ENCODE measurements at places on chromosomes 2 and 18. TPM values are rescaled to one million over a fixed set of nuclear protein-coding genes. Genes with fewer than 3 reads are reported as not detected.

DNA sequence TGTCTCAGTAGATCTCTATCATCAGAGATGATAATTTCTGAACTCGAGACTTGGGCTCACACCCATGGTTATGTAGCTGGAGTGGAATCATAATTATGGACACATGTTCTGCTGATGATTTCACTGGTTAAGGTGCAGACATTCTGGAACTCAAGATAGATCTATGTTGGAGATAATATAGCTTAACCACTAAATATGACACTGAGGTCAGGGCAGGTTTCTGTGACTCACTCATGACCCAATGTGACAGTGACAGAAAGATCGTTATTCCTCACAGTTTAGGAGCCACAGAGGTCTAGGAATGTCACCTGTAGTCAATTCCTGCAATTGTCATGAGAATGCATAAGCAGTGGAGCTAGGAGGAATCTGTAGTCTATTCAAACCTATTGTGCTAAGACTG, 828.6 kb downstream of the TRIB2 start:
- no peak for DNase-seq

The PLEKHB2 gene
- total RNA-seq, result 164 TPM

- DNase-seq, result no peak
Observed at GRCh38 chr2:237693291-237693994, 66.1 kb downstream of the LRRFIP1 start.

DNA sequence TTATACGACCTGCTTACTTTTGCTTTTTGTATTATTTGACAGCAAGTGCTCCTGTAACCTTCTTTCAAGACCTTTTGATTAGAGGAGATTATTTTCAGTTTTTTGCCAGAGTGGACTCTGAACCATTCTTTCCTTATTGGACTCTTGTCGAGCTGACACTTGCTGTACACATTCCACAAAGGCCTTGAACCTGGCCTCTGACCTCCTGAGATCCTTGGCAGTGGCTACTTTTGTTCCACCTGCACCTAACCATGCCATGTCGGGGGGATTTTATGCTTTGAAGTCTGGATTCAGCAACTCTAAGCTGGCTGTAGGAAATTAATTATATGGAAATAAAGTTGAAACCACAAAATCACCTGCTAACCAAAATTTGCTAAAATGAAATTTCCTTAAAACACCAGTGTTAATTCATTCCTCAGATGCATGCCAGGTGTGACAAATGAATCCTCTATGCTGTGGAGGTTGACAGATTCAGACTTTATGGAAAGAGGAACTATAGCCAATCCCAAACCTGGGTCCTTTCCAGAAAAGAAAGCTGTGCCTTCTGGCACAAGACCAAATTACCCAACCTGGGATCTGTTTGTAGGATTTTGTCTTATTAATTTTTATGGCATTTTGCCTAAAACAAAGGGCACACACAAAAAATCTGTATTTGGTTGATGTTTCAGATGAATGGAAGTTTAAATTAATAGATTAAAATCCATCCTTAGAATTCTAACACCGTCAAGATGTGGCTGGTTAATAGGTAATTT, 110.4 kb downstream of the CDC42EP3 start:
- no peak for DNase-seq

GRCh38 chr2:212595036-212595654, 56.5 kb upstream of the ERBB4 start:
- DNase-seq, result no peak

- no peak for DNase-seq
Observed at GRCh38 chr2:219702796-219703545, 75.5 kb downstream of the SLC4A3 start.

- DNase-seq, result no peak
Observed at GRCh38 chr2:143524559-143525401, 395.6 kb downstream of the ARHGAP15 start.

The ATP8B1 gene
- total RNA-seq, result 108 TPM

DNA sequence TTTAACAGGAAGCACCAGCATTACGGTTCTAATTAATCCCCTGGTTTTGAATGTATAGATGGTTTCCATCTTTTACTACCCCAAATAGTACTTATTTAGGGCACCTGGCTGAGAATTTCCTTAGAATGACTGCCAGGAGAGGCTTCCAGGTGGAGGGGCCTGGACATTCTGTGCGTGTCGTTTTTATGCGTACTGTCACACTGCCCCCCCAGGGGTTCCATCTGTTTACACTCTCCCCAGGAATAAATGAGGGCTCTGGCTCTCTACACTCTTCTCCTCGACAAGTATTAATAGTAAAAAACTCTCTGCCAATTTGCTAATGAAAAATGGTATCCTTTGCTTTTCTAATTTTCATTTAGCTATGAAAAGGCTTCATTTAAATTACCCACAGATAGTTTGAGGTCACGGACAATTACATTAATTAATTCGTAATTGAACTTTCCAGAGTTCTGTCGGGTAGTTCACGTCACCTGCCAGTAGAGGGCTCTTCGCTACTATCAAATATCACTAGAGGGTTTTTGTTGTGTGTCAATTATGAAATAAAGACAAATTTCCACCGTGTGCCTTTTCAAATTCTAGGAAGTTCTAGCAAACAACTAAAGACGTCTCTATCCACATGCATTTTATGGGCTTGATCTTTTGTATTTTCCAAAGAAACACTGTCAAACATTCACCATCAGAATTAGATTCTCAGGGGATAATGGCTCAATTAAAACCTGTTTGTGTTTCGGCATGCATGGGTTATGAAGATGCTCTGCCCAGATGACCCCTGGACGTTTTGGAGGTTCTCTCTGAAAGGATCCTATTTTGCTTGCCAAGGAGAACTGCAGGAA, 88.8 kb upstream of the ASB18 start:
- peak; percentile 10 for DNase-seq

DNA sequence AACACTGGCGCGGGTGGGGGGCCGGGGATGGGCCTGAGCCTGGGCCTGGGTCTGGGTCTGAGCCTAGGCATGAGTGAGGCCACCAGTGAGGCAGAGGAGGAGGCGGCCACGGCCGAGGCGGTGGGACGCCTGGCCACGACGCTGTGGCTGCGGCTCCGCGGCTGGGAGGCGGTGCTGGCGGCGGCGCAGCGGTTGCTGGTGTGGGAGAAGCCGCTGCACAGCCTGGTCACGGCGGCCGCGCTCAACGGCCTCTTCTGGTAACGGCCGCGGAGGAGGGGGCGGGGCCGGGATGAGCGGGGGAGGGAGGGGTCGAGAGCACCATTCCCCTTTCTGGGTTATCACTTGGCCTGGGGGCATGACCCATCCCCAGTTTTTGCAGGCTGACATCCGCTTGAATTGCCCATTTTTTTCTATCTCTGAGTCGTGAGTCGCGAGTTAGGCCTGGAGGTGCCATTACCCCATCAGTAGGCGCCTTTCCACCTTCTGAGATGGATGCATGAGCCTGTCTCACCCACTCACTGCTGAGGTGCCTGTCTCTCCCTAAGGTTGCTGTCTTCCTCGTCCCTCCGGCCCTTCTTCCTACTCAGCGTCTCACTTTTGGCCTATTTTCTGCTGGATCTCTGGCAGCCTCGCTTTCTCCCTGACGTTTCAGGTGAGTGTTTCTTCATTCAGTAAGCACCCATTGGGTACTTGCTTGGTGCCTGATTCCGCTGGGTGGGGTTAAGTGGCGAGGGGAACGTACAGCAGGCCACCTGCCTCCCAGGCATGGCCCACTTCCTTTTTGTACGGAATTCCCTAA, 501 bp downstream of the RETREG2 start:
- DNase-seq, result no peak

GRCh38 chr2:238345297-238345968, 25.1 kb downstream of the TRAF3IP1 start:
- no peak for DNase-seq

DNA sequence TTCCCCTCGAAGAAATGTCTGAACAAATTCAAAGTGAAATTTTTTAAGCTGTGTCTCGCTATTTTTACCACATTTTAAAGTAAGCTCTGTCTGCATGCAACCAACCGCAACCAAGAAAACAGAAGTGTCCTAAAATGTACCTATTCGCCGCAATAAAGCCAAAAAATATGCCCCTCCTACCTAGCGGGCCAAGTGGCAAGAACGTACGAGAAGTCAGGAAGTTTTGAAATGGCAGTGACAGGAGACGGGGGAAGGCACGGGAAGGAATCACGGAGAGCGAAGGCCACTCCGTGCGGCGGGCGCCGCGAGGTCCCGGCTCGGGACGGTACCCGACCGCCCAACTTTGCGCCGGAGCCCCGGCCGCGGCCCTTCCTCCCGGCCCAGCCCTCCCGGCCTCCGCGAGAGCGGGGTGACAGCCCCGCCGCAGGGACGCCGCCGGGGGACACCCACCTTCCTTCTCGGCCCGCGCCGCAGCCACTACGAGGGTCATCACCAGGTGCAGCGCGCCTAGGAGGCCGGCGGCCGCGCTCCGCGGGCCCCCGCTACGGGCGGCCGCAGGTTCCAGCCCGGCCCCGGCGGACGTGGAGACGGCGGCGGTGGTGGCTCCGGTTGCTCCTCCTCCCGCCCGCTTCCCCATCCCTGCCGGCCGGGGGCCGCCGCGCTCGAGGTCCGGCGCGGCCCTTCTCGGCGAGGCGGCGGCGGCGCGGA, 568 bp downstream of the TMEM131 start:
- DNase-seq, result no peak

- no peak for DNase-seq
Observed at GRCh38 chr2:172087207-172087779, 2.0 kb downstream of the DLX1 start.

GRCh38 chr2:177397481-177398289, 5.1 kb downstream of the AGPS start:
- no peak for DNase-seq

DNA sequence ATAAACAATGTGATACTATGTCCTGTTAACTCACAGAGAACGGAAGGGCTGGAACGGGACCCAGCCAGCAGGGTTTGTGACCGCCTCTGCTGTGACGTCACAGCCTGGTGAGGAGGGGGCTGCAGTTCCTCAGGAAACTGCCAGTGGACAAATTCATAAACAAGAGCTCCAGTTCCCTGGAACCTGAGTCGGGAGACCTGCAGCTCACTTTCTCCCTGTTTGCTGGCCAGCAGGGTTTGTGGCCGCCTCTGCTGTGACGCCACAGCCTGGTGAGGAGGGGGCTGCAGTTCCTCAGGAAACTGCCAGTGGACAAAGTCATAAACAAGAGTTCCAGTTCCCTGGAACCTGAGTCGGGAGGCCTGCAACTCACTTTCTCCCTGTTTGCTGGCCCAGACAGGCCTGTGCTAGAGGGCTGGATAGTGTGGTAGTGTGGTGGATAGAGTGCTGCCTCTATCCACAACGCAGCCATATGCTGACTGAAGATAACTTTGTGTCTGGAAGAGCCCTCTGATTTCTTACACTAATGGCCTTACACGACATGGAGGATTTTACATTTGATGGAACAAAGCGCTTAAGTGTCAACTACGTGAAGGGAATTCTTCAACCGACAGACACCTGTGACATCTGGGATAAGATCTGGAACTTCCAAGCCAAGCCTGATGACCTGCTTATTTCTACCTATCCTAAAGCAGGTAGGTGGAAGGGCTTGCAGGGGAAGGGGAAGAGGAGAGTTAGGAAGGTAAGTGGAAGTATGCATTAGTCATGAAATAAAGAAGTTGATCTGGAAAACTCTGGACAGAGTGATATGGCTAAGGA, at the start of gene SULT1C4:
TSS of gene SULT1C4 (plus strand) at position 140 of the 816 bp plus-strand sequence. CDS start at position 524, 384 bp downstream.
- peak; percentile 32 for DNase-seq

DNA sequence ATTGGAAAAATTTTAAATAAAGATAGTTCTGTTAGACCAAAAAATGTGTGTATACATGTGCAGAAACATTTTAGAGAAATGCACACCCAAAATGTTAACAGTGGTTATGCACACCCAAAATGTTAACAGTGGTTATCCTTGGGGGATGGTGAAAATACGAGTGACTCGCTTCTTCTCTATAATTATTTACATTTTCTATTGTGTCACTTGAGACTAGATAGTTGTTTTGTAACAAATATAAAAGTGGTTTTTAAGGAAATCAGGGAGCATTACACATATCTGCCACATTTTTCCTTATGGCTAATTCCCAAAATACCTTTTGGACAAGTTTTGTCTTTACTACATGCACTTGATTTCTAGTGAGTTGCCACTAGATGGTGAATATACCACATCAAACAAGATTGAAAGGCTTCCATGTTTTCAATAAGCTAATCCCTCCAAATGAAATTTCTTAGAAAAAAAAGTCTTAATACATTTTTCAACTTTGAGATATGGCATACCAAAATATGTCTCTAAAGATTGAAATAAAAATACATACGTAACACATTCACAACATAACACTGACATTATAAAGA, 9.0 kb upstream of the HIBCH start:
- no peak for DNase-seq

DNA sequence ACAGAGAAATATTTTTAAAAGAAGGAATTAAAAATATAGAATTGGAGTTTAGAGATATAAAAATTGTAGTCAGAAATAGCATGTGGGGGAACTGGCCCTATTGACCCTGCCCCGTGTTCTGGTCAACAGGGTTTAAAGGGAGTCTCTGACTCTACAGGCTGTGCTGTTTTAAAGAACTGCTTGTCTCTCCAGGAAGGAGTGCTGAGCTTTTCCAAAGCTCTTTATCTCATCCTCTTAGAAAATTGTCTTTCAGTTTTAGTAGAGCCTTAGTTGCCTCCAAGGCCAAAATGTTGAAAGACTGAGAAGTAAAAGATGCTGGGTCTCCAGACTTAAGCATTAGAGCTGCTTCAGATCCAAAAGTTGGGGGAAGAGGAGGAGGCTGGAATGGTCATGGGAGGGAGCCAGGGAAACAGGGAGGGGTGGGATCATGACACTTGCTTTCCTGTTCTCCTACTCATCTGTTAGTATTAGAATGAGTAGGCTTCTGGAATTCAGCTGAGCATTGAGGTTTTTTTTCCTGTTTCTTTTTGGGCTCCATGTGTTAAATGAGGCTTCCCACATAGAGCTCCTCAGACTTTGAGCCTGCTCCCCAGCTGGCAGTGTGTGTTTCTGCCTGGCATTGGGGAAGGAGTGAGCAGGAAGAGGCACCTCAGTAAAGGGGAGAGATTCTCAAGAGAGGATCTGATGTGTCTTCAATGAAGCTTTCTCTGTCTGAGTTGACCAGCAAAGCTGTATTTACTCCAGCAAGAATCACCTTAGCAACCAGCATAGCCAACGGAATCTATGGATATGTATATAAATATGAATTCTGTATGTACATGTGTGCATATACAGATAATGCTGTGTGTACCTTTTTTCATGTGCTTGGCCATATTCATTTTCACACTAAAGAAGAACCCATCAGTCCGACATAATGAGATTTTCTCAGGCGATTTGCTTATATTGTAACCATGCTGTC, 186.8 kb upstream of the FBXO11 start:
- no peak for DNase-seq

DNA sequence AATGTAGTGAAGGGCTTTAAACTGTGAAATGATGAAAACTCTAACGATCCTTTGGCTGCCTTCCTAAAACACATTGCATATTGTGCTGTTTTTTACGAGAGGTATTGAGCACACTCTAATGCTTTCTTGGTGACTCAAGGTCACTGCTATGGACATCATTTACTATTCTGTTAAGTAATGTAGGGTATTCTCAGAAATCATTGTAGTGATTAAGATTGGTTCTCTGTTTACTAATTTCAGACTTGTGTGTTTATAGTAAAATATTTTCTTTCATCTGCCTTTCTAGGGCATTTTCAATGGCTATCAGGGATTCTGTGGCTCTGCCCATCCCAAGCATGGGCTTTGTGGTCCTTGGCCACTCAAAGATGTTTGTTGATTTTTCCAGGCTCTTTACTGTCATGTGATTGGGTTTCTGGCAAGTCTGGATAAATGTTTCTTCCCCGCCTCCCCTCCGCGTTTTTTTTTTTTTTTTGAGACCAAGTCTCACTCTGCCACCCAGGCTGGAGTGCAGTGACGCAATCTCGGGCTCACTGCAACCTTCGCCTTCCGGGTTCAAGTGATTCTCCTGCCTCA, 29.3 kb downstream of the UBE2F start:
- DNase-seq, result no peak

- DNase-seq, result peak; percentile 41
Observed at GRCh38 chr2:100959225-100959880, 42.7 kb upstream of the RPL31 start.

Measured in pulmonary artery endothelial cell (primary cell).